NCI-H187 treated with DMSO at 0.1 percent for 48 hours (cell line): ENCODE measurements at places on chromosomes 6 and 20.

DNA sequence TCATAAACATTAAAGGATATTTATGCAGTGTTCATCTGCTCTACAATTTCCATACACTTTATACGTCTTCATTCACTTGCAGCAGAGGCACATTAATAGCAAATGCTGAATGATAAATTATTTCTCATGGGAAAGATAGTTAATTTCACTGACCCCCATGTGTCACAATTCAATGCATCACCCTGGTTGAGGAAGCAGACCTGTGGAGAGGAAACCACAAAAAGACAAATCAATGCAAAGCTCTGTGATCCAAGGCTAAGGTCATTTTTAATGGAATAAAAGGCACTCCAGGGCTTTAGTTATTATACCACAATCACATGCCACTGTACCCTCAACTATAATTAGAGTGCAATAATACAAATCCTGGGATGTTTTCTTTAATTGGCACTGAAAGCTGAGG, 40.3 kb upstream of the TENT5A start:
- DNase-seq: no peak

- no peak for DNase-seq
These were observed 19.9 kb downstream of the TMEM74B start for GRCh38 chr20:1164871-1165270.

- DNase-seq: no peak
These were observed 64.1 kb upstream of the DDR1 start for GRCh38 chr6:30820193-30820592.

- no peak for DNase-seq
These were observed 22.7 kb upstream of the TFAP2C start for GRCh38 chr20:56606174-56606945.

DNA sequence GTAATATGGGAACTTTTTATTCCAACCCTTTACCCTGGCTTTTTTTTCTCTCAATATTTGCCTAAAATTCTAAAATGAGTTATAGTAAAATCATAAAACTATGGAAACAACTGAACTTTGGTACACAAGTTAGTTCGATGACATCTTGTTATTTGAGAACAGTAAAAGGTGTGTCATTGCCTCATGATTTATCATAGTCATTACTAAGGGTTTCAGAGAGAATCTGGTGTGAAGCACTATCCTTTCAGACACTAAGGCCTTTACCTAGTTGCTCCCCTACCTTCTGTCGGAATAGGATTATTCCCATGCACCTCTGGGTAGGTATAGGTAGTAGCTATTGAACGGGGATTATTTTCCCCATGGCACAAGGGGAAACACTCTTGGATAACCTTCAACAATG, 11.4 kb downstream of the TAF11 start:
- no peak for DNase-seq

GRCh38 chr6:135703621-135704020, 147.9 kb upstream of the PDE7B start:
- DNase-seq: no peak

- DNase-seq: no peak
These were observed 21.2 kb upstream of the PYGB start for GRCh38 chr20:25226433-25227316.

GRCh38 chr6:95866732-95867131, 149.0 kb upstream of the FUT9 start:
- DNase-seq: no peak

GRCh38 chr6:61841958-61842357, 444.1 kb downstream of the KHDRBS2 start:
- DNase-seq: no peak

- DNase-seq: no peak
These were observed 157.6 kb upstream of the RPS6KA2 start for GRCh38 chr6:166784691-166785090.

- DNase-seq: no peak
These were observed 52.9 kb upstream of the MLN start for GRCh38 chr6:33856655-33857054.

DNA sequence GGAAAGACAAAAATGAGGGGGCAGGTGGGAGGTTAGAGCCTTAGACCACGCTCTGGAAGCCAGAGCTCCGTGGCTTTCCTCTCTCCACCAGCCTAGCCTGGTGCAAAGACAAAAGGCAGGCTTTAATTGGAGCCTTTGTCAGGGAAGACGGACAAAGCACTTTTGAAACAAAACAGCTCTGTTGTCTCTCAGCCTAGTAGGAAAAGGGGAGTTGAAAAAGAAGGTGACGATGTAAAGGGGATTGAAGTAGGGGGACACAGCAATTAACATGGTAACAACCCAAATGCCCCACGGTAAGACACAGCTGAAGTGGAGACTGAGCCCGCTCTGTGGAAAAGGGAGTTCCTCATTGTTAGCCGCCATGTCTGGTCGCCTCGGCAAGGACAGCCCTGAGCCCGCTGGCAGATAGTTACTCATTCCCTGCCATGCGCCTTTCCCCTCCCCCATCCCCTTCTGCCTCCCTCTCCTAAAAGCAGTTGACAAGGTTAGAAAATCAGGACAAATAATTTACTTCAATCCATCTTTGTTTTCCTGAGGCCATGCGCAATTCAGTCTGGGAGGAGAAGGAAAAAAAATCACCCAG, 93.0 kb downstream of the TCP11 start:
- no peak for DNase-seq

GRCh38 chr6:83199863-83200225, 6.7 kb downstream of the RWDD2A start:
- DNase-seq: no peak

GRCh38 chr6:33206864-33207551, 1.3 kb upstream of the RING1 start:
- no peak for DNase-seq

DNA sequence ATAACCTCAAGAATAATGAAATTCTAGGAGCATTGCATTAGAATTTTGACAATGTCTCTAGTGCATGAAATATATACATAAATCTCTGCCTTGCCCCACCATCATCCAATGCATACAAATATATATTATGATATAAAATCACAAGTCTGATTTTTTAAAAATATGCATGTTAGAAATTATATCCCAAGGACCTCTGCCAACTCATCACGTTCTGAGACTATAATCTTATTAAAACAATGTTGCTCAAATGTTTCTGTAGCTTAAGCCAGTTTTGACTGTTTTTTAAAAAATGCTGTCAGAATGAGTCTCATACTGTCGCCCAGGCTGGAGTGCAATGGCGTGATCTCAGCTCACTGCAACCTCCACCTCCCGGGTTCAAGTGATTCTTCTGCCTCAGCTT, 287.0 kb upstream of the SOX4 start:
- DNase-seq: no peak

DNA sequence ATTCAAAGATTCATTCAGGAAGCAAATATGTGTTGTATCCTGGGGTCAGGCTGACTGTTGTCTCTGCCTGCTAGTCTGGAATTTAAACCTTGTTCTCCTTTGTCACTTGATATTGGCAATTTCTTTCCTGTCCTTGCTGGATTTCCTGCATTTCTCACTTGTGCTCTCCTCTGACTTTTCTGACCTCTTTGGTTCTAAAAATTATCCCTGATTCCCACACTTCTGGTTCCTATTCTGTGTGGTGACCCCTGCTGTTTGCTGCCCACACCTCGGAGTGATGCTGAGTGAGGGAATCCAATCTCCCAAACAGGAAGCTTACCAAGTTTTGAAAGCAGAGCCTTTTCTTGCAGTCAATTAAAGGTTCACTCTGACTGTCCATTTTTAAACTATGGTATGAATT, 345.3 kb downstream of the CDKAL1 start:
- DNase-seq: no peak

DNA sequence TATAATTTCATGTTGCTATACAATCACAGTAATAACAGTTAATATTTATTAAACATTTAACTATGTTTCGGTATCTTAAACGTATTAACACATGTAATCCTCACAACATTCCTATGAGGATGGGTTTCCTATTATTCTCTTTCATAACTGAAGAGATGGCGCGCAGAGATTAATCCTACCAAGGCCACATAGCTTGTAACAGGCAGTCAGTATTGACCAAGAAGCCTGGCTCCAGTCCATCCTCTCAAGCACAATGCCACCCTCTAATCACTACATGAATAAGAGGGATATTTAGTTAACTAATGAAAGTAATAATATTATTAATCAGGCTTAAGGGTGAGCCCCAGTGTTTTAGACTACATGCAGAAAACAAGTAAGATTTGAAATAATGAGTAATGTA, 149.7 kb upstream of the SIM1 start:
- DNase-seq: no peak

DNA sequence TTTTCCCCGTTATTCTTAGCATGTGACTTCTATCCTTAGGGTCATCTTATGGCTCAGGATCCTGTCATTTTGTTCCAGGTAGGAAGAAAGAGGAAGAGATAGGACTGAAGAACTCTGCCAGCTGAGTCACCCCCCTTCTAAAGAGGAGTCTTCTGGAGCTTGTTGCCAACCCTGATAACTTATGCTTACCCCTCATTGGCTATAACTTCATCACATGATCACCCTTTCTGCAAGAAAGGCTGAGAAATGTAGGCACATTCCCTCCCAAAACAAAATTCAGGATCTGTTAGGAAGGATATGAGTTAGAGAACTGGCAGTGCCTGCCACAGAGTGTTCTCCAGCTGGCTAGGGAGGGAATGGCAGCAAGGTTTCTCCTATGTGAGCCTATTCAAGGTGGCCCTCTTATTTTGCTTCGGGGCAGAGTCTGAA, 35.6 kb downstream of the ARFGEF2 start:
- no peak for DNase-seq

- no peak for DNase-seq
These were observed 45.8 kb downstream of the AGPAT4 start for GRCh38 chr6:161228096-161228495.

- no peak for DNase-seq
These were observed 9.5 kb upstream of the RALY start for GRCh38 chr20:33984182-33984719.

DNA sequence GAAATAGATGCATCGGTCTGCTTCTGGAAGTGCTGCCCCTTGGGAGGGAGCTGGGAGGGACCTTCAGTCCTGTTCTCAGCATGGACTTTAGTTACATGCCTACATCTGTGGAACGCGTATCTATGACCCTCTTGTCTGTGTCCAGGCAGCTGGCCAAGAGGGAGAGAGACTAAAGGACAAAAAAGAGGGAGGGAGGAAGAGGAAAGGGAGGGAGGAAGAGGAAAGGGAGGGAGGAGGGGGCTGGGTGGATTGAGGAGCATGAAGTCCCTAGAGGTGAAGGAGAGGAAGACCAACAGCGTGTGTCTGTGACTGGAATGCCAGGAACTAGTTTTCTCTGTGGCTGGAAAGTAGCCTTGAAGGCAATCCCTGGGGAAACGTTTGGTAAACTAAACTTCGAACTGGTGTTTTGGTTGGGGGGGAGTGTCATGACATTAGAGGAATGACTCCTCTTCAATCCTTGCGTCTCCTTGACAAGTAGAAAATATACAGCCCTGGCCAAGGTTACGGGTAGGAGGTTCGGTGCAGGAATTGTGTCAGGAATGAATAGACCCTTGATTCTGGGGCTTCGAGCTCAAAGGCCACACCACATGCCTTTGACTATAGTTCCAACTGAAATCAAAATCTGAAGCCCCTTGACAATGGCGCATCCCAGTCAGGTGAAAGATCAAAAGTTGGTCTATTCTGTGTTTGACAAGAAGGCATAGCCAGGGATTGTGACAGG, 52.0 kb upstream of the PLEKHG1 start:
- DNase-seq: no peak

DNA sequence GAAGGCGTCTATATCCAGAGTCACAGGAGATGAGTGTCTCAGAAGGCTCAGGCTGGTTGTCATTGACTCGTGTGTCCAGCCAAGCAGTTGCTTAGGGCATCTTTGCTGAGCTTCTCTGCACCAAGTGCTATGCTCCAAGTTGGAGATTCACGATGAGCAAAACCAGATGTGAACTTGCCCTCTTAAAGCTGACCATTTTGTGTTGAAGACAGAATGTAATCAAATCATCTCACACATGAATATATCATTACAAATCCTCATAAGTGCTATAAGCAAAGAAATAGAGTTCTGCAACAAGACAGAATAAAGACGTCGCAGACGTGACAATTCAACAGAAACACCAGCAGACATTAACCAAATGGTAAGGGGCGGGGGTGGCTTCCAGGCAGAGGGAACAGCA, 103.9 kb downstream of the ALDH8A1 start:
- no peak for DNase-seq

GRCh38 chr6:156046841-156047449, 591.3 kb upstream of the NOX3 start:
- no peak for DNase-seq

GRCh38 chr6:24951811-24952299, 16.1 kb upstream of the RIPOR2 start:
- no peak for DNase-seq

- DNase-seq: no peak
These were observed 1.2 kb downstream of the HIVEP1 start for GRCh38 chr6:12013307-12013719.

- no peak for DNase-seq
These were observed 86.9 kb upstream of the SMLR1 start for GRCh38 chr6:130740308-130740707.

GRCh38 chr20:37564388-37565133, 36.9 kb upstream of the BLCAP start:
- no peak for DNase-seq

GRCh38 chr6:92700411-92700810, 718.9 kb downstream of the EPHA7 start:
- no peak for DNase-seq
